ENCODE measurements at places on chromosomes 7 and 10.
A peak's percentile ranks its signal among the peaks of the same experiment; 100 is the strongest.

DNA sequence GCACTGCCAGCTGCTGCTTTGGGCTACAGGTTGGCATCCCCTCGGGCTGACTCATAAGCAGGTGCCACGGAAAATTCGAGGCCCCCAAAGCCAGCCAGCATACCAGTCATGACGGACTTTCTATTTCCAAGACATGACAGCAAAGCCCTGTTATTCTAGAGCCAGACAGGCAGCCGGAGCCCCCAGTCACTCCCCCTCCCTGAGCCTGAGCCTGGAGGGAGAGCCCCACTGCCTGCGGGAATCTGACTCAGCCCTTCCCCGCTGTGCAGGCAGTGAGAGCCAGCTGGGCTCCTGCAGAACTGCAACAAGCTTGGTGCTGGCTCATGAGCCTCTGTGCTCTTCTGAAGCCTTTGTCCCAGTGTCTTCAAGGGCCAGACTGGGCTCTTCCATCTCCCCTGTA lies 15.8 kb downstream of the BTBD16 start:
- DNase-seq, result no peak

DNA sequence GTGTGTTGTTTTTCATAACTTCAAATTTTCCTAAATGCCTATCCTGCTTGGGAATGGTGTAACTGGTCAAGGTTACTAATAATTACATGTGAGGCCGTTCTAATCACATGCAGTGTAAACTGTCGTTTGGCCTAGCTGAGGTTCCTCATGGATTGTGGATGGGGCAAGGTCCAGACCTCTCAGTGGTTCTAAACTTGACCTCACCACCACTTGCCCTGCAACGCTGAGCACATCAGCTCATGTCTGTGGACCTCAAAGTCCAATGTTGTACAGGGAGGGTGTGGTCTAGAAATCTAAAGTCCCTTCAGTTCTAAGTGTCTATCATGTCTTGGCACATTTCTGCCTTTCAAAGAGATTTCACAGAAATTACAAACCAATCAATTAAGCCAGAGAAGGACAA lies 15.6 kb downstream of the RBP3 start:
- no peak for DNase-seq

DNA sequence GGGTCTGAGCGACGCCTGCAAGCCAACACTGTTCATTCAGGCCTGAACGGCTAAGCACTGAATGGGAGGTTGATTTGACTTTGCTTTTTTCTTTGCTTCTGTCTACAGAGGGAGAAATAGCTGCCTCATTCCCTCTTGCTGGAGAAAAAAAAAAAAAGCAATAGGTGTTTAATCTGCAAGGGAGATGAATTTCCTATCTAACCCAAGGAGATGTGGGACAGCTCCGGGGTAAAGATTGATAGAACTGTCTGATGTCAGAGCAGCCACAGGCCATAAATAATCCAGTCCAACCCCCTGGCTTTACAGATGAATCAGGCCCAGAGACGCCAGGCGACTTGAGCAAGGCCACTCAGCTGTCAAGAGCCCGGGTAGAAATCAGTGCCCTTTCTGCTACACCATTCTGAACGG lies 168.0 kb downstream of the ARHGAP12 start:
- DNase-seq, result peak; percentile 62

DNA sequence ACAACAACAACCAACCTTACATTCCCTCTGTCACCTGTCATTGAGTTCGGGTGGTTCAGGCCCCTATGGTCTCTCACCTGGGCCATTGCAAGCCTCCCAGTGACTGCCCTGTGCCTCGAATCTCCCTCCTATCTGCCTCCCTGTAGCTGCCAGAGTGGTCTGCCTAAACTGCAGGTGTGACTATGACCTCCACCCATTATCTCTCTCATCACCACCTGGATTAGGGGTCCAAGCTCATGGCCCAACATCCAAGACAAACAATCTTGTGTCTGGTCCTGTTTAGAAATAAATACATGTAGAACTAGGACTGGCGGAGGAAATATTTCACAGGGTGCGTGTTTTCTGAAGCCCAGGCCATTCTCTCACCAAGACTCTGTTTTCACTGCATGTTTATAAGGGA lies 146.6 kb downstream of the HERPUD2 start:
- no peak for DNase-seq

DNA sequence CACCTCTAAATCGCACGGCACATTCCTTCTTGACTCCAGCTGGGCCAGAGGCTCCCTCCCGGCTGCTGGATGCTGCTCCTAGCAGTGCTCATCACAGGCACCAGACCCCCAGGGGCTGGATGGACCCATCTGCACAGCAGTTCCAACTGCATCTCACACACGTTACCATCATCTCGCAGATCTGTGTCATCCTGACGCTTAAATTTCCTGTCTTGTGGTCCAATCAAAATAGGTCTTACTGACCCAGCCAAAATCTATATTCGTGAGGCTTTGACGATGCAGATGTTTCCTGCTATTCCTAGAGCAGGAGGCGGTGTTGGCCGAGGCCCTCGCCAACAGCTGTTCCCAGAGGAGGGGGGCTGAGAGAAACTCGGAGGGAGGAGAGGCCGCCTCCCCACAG lies 108.0 kb downstream of the MKI67 start:
- DNase-seq, result no peak

- DNase-seq, result no peak
These were observed 31.3 kb upstream of the CXCL12 start for GRCh38 chr10:44416021-44416771.

- DNase-seq, result no peak
These were observed 76.6 kb upstream of the TNRC18 start for GRCh38 chr7:5500056-5500776.

- no peak for DNase-seq
These were observed 200.9 kb downstream of the FAM107B start for GRCh38 chr10:14573666-14574261.

DNA sequence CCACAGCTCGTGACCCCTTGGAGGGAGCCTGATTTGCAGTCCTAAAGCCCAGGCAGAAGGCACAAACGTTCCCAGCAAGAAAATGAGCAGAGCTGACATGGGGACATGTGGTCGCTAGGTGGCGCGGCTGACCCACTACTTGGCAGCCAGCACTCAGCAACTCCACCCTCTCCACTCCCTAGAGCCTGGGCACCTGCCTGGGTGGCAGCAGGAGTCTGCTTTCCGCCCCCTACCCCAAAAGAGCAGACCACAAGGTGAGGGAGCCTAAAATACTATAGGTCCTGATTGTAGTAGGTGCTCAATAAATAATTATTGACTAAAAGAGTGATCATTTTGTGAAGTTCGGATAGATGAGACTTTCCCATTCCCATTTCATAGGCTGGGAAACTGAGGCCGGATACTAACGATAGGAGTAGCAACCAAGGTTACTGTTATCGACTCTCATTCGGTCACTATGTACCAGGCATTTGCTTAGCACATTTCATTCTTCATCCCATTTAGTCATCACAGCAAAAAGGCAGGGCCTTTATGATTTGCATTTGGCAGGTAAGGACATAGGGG lies 57.4 kb downstream of the NEUROG3 start:
- peak; percentile 93 for DNase-seq

- no peak for DNase-seq
These were observed 9.2 kb upstream of the LRRN3 start for GRCh38 chr7:111081546-111082267.

GRCh38 chr10:21499701-21500577 lies 25.5 kb downstream of the SKIDA1 start:
- peak; percentile 70 for DNase-seq

DNA sequence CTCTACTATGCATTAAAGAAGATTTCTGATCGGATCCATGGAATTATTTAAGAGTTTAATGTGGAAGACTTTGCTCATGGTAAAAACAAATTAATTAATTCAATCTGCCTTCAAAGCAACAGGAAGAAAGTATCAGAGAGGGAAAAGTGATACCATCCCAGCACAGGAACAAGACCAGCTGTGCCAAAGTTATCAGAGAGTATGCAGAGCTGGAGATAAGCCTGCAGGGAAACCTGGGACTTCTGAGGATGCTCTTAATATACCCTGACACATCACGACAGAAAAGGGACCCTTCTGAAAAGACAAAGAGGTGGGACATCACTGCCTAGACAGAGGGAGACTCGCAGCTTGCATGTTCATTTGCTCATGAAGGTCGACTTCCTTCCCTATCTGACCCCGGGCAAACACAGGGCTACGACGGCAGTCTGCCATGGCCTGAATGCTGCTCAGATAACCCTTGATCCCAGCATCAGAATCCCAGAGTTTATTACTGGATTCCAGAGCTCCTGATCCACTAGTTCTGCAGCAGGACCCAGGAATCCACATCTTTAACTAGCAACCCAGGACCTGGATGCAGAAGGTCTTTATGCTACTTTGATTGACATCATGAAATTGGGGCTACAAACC lies 29.5 kb downstream of the FAM171A1 start:
- DNase-seq, result no peak

DNA sequence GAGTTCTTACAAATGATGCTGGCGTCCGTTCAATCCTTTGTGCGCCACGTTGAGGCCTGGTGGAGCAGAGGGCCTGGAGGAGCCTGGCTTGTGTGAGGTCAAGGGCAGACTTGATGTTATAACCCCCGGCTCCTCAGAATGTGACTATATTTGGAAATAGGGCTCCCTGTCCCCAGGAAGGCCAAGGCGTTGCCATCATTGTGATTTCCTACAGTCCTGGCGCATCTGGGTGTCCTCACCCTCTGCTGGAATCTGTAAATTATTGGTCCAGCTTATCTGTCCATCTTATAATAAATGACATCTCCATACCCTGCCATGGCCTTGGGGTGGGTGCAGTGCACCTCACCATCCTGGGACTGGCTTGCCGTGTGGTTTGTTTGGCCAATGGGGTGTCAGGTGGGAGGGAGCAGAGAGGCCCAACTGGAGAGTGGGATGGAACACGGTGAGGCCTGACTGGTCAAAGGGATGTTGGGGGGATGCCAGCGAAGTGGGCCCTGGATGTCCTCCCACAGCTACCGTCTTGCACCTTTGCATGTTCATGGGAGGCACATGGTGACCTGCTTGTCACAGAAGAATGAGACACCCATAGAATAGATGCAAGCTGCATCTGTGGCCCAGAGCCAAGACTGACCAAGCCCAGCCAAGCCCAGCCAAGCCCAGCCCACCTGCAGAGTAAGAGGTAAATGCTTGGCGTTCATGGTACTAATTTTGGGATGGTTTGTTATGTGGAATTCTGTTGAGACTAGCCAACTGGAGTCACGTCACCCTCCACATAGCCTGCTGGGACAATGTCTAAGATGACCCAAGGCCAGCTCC lies 11.1 kb upstream of the LRRC27 start:
- no peak for DNase-seq

DNA sequence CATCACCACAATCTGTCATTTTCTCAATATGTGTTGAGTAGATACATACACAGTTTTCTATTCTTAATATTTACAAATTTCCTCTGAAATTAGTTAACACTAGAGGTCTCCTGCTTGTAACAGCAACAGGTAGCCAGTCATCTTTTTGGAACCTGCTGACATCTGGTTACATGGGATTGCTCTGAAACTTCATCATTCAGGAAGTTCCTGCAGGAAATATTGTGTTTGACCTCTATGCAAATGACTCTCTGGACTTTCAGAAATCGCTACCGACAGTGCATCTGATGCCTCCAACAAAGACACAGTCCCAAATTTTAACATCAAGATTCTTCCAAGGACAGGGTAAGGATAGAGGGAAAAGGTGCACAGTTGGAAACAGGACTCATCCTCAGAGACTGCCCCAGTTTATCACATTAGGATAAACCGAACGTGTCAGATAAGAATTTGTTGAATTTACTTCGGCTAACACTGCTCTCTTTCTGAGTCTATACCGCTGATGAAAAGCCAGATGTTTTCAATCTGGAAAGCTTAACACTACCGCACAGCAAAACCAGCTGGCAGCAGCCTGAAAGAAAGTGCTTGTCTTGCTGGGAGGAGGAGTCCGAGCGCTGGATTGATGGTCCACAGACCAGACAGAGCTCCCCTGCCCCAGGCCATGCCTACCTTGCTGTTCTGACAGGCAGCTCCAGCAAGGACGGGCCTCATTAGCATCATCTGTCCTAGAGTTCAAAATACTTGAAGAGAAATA lies 633.4 kb downstream of the PARD3 start:
- no peak for DNase-seq

DNA sequence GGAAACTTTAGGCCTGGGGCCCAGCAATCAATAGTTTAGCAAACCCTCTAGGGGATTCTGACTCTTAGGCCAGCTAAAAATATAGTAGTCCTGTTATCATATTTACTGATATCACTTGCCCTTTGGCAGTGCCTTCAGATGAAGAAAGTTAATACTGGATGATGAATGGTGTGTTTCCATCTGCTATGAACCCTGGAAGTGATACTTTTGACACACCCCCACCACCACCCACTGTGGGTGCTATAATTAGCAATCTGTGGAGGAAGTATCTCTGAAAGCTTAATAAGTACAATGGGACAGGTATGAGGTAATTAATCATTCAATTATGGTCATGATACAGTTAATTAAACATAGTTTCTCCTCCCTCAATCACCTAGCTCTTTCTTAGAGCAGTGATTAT lies 90.4 kb upstream of the LRRTM3 start:
- DNase-seq, result no peak

DNA sequence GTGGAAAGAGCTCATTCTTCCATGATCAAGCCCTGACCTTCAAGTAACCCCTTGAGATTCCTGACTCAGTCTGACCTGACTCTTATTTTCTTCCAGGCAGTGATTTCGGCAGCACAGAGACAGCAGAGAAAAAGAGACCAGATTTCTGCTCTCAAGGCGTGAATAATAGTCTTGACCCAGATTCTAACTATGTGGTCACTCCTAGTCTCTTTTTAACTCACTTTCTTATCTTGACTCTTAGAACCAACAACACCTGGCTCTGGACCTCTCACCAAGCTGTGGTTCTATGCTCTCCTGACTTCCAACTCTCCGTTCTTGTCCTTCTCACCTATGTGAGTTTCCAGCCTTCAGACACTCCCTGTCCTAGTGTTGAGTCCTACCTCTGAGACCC lies 36.9 kb upstream of the KDM7A start:
- DNase-seq, result no peak

DNA sequence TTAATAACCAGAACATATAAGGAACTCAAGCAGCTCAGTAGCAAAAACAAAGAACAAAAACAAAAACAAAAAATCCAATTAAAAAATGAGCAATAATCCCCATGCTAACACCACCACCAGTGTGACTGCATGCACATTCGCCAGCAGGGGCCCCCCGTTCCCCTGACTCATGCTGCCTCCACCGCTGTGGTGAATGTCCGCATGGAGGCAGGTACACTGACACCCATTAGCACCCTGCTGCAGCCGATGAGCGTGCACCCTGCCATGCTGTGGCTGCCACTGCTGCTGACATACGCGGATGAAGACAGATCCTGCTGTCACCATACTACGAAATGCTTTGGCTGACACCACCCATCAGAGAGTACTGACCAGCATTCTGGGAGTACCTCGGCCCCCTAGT lies 321.6 kb upstream of the LRRTM3 start:
- no peak for DNase-seq

Data from activated CD4-positive, alpha-beta T cell treated with anti-CD3 and anti-CD28 coated beads, Interleukin-2, amount 10 ng/mL, durations not matched to agents 24 days and 14 days (primary cell).